GM23248 (cell line): ENCODE measurements at places on chromosomes 5 and 9.

- DNase-seq, result no peak
Measured at GRCh38 chr5:93511445-93511844, 69.6 kb downstream of the NR2F1-AS1 start.

GRCh38 chr5:176543428-176544182 lies 5.5 kb upstream of the CDHR2 start:
- peak; percentile 73 for DNase-seq

GRCh38 chr9:95015569-95015968 lies 289.1 kb downstream of the AOPEP start:
- no peak for DNase-seq

- DNase-seq, result no peak
Measured at GRCh38 chr9:136941231-136942111, 3.1 kb downstream of the FBXW5 start.

DNA sequence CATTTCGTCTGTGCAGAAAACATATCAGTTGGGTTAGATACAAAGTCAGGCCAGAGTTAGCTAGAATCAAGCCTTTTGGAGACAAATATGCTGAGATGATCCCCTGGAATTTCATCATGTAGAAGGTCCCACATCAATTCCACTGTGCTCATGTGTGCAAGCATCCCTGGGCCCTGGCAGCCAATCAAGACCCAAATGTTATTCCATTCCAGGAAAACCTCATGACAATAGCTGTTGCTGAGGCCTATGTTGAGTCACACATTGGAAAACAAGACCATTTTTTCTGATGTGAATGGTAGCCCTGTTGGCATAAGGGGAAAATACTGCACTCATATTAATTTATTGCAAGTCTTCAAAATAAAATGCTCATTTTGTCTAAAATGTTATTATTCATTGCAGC lies 11.5 kb downstream of the SPOCK1 start:
- peak; percentile 90 for DNase-seq

GRCh38 chr9:131840220-131840619 lies 100.3 kb upstream of the RAPGEF1 start:
- DNase-seq, result no peak

GRCh38 chr5:117315170-117315569 lies 740.5 kb upstream of the SEMA6A start:
- DNase-seq, result no peak

- peak; percentile 89 for DNase-seq
Measured at GRCh38 chr5:89036704-89037489, 153.9 kb upstream of the MEF2C start.

GRCh38 chr5:130549884-130550561 lies 615.0 kb downstream of the HINT1 start:
- peak; percentile 25 for DNase-seq

DNA sequence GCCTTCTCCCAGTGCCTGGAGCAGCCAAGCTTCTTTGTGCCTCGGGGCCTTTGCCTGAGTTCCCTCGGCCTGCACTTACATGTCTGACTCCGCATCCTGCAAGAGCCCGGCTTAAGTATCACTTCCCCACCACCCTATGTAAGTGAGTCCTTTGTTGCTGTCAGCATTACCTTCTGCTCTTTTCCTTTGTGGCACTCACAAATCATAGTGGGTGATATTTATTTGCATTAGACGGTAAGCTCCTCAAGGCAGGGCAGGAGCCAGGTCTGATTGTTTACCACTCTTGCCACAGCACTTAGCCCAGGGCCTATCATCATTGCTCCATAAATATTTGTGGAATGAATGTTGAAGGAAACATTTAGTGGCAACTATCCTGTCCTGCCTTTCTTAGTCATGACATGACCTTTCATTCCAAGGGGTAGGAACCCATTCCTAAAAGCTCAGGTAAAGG lies 4.8 kb downstream of the GM2A start:
- DNase-seq, result peak; percentile 58

- peak; percentile 64 for DNase-seq
Measured at GRCh38 chr5:173591056-173591514, 25.4 kb downstream of the BOD1 start.

- DNase-seq, result peak; percentile 95
Measured at GRCh38 chr9:121972501-121972981, 120.6 kb downstream of the TTLL11 start.

- no peak for DNase-seq
Measured at GRCh38 chr5:61267116-61267515, 64.9 kb upstream of the ZSWIM6 start.

DNA sequence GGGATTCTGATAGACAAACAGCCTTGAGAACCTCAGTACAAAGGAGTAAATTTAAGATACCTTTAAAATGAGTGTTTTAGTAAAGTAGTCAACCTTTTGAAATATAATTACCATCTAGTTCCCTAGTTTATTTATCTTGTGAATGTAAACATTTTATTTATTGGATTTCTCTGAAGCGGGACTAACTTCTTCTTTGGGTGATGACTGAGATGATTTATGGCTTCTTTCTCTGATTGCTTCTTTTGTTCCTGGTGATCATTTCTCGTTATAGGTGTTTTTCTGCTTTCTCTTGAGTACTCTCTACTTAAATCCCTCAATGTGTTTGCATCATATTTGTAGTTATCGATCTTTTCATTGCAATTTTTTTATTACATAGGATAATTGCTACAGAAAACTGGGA lies 33.2 kb downstream of the PRDM6 start:
- no peak for DNase-seq

DNA sequence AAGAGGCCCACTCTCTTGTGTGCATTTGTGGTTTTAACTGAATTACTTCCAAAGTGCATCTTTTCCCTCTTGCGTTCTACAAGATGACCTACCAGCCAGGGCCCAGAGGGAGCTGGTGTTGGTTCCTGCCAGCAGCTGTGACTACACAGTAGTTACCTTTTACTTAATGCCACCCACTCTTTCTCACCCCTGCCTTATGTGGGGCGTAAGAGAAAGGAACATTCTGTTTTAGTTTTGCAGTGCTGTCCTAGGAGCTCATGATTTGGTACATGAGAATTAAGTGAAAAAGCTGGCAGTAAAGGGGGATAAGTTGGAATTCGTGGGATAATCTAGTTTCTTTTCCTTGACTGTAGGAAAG lies 45.4 kb downstream of the RCL1 start:
- no peak for DNase-seq

GRCh38 chr5:65141493-65141892 lies 340.2 kb downstream of the ADAMTS6 start:
- DNase-seq, result no peak

GRCh38 chr5:41432481-41433253 lies 77.7 kb downstream of the PLCXD3 start:
- no peak for DNase-seq

- DNase-seq, result peak; percentile 87
Measured at GRCh38 chr9:130172161-130172857, at the start of gene NCS1. Gene NCS1 (plus strand): TSS chr9:130172404. CDS start chr9:130172664, 260 bp downstream.

DNA sequence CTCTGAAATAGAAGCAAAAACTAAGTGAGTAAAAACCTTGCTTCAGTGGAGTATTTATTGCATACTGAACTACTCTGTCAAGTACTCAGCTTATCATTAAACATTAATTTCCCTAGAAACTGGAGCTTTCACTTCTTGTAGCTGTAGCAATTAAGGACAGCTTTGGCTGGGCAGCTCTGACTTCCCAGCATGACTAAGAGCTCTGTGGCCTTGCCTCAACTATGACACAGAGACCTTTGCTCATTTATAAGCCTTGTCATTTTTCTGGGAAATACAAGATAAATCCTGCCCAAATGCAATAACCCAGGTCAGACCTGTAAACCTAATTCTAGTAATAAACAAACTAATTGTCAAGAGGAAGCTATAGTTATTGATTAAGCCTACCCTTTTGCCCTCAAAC lies 65.4 kb upstream of the STK32A start:
- DNase-seq, result peak; percentile 75

DNA sequence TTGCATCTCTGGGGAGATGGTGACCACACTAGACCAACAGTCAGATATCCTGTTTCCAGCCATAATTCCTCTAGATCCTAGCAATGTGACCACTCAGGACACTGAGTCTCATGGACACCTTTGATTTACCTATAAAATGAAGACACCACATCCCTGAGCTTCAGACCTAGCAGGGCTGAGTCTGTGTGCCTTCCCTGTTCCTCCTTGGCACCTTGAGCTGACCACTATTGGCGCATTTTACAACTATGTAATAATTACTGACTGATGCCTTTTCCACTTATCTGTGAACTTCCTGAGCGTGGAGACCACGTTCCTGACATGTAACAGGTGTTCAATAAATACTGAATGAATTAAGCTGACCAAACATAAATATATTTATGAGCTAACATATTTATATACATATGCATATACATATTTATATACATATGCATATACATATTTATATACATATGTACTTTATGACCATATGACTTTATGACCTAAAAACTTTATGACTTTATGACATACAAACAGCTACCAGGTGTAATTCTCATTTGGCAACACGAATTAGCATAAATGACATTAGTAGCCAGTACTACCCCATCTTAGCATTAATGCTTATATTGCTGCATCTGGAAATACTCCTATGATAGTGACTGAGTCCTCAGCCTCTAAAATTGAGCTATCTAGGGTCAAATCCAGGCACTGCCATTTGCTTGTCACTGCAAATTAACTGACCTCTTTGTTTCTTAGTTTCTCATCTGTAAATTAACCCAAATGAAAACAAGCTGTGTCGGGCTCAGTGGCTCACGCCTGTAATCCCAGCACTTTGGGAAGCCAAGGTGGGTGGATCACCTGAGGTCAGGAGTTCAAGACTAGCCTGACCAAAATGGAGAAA lies 150.6 kb downstream of the GNA14 start:
- DNase-seq, result no peak

GRCh38 chr9:134707731-134708671 lies 66.4 kb downstream of the COL5A1 start:
- DNase-seq, result no peak

DNA sequence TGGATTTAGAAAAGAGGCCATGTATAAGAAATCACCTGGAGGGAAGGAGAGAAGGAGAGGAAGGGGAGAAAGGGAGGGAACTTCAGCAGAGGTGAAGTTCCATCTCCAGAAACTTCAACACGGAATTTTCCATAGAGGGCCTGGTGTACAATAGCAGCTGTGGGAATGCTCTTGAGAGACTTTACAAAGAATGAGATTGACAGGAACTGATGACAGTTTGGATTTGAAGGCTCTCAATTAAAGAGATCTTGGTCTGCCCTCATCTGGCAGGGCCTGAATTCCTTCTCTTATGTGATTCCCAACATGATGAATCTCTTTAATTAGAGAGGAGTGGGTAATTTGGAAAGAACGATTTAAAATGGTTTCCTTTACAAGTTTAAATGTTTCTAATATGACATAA lies 143.5 kb downstream of the MLLT3 start:
- no peak for DNase-seq

- DNase-seq, result peak; percentile 65
Measured at GRCh38 chr5:175216991-175217390, 227.0 kb downstream of the DRD1 start.

DNA sequence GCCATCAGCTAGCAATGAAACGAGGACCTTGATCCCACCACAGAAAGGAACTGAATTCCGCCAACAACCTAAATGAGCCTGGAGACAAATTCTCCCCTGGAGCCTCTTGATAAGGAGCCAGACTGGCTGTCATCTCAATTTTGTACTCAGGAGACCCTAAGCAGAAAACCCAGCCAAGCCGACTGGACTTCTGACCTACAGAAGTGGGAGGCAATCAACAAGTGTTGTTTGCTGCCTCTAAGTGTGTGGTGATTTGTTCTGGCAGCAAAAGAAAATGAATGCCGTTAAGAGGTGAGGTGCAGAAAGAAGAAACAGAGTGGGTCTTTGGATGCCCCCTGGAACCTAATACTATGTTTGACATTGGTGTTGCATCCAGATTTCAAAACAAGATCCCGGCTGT lies 72.7 kb upstream of the SPATA31E1 start:
- DNase-seq, result no peak

DNA sequence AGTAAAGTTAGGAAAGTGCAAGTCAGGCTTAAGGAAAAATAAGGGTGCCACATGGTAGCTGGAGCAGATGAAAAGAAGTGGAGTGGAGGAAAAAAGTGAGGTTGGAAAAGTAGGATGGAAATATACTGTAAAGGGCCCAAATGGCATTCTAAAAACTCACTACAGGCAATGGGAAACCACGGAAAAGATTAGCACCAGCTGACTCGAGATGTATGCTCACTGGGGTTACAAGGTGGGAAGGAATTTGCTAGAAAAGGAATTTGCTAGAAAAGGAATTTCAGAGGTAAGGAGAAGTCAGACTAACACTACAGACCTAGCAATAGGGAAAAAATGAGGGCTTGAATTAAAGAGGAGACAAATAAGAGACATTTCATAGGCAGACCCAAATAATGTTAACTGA lies 3.6 kb downstream of the PSMD5 start:
- peak; percentile 52 for DNase-seq

DNA sequence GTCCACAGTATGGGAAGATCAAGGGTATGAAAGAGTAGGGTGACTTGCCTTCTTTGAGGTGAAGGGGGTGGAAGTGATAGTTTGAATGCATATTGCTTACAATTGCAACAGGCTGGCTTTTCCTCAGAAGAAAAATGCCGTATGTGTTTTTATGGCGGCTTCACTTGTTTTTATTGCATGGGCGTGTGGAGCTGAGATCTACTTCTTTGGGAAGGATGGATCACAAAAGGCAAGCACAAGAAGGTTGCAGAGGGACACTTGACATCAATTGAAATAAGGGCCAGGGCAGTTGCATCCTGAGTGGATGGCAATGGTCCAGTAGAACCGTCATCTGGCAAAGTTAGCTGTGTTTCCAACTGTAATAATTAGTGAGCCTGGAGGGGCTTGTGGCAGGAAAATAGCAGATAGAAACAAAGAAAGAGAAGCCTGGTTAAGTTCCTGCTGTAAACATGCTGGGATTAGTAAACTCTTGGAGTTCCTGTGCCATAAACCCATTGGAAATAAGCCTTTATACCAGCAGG lies 138.4 kb downstream of the NTRK2 start:
- no peak for DNase-seq
